Stimulated activated CD4-positive, alpha-beta T cell treated with anti-CD3 and anti-CD28 coated beads, Interleukin-1b, Interleukin-23, amount 100 ng/mL, for 1 hour (primary cell): ENCODE measurements at places on chromosomes 16 and 17.

DNA sequence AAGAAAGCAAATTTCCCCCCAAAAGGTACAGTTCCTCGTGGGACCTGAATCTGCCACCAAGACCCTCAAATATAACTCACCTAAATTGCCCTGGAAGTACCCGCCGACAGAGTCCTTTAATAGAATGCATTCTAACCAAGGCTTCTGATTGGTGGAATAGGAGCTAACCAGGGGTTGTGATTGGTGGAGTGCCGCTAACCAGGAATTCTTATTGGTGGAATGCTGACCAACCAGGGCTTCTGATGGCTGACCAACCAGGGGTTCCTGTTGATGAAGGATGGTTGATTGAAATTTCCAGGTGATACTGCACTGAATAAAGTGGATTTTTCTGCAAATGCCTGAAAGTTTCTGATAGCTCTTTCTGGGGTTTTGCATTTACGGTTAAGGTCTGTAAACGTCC, 6.5 kb downstream of the TFAP4 start:
- no peak for DNase-seq

- no peak for DNase-seq
Measured at GRCh38 chr17:44038604-44039011, 23.8 kb upstream of the TMEM101 start.

DNA sequence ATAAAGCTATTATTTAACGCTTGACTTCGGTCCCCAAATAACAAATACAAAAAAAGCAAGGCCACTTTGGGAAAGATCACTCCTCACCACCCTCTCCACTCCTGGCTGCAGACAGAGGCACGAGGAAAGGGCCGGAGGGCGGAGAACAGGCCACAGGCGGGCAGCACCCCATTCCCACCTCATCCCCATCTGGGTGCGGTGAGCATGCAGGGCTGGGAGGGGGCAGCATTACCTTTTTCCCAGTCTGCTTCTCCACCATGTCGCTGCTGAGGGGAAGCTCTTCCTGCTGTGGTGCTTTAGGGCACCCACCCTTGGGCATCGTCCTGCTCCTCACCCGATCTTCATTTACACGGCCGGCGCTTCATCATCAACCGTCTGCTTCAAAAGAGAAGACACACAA, 99.2 kb downstream of the ZNF778 start:
- no peak for DNase-seq

DNA sequence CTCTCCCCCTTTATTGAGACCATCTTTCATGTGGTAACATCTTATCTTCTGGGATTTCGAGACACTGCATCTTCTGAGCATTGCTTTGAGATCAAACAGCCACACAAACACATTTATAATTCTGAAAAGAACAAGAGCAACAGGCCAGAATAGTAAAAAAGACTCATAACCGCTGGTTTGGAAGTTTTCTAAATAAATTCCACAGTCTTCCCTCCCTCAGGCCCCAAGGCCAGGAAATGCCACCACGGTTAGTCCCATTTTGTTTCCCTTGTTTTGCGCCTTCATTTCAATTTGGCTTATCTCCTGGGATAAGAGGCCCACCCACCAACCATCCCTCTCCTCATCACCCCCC, 25.3 kb downstream of the LITAF start:
- no peak for DNase-seq

DNA sequence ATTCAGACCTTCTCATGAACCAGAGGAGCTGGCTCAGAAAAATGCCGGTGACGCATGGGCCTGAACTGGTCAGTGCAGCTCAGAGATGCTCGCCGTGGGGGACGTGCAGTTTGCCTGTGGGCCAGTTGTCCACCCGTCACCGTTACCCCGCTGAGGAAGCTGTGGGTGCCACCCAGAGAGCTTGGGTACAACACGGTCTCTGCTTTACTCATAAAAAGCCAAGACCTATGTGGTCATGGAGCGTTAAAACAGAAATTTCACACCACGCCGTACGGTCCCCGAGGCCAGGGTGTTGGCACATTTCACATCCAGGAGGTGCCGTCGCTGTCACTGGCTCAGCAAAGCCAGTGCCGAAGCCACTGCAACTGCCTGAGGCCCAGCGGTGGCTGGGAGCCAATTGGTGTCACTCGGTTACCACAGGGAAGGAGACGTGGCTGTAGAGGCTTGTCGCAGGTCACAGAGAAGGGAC, 120.9 kb downstream of the METRNL start:
- no peak for DNase-seq

- DNase-seq, result no peak
Measured at GRCh38 chr16:66247516-66248481, 118.7 kb upstream of the CDH5 start.

- DNase-seq, result no peak
Measured at GRCh38 chr17:40622509-40622928, 25.1 kb downstream of the SMARCE1 start.

- DNase-seq, result no peak
Measured at GRCh38 chr16:87068762-87069150, 248.4 kb downstream of the C16orf95 start.

GRCh38 chr17:28443901-28444638, 29.4 kb upstream of the SLC13A2 start:
- no peak for DNase-seq

- DNase-seq, result no peak
Measured at GRCh38 chr16:49757559-49758069, 98.3 kb downstream of the ZNF423 start.

GRCh38 chr16:5841974-5842373, 744.4 kb upstream of the EEF2KMT start:
- no peak for DNase-seq

GRCh38 chr17:2925011-2925410, 128.8 kb downstream of the RAP1GAP2 start:
- DNase-seq, result no peak

DNA sequence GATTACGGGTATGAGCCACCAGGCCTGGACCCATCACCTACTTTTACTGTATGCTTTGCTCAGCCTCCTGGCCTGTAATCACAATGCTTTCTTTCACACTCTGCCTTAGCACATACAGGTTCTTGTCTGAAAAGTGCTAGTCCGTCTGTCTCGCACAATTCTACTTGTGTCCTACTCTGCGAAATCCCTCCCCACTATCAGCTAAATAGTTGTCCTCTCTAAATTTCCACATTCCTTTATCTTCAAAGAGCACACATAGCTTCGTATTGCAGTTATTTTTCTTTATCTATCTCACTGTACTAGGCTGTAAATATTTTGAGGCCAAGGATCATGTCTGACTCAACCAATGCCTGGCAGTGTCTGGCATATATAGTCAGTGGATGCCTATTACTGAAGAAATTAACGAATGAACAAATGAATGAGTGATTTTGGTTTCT, 38.5 kb upstream of the ETV4 start:
- no peak for DNase-seq

- no peak for DNase-seq
Measured at GRCh38 chr16:53085931-53086421, 31.2 kb downstream of the CHD9 start.

GRCh38 chr17:81431545-81432482, 36.6 kb downstream of the BAHCC1 start:
- no peak for DNase-seq

DNA sequence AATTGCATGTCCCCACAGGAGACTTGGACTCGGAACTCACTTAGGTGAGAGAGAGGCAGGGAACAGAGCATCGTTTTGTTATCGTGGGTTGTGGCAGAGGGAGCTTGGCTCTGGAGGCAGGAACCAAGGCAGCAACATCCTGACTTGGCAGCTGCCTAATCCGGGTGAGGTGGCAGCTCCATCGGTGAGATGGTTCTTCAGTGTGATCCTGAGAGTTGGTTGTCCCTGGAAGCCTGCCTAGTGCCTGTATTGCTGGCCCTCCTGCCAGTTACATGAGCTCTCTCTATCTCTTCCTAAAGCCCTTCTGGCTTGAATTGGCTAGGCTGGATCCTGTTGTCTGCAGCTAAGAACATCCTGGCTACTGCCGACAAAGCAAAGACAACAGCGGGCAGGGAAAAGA, 19.9 kb upstream of the SEC14L1 start:
- DNase-seq, result no peak

DNA sequence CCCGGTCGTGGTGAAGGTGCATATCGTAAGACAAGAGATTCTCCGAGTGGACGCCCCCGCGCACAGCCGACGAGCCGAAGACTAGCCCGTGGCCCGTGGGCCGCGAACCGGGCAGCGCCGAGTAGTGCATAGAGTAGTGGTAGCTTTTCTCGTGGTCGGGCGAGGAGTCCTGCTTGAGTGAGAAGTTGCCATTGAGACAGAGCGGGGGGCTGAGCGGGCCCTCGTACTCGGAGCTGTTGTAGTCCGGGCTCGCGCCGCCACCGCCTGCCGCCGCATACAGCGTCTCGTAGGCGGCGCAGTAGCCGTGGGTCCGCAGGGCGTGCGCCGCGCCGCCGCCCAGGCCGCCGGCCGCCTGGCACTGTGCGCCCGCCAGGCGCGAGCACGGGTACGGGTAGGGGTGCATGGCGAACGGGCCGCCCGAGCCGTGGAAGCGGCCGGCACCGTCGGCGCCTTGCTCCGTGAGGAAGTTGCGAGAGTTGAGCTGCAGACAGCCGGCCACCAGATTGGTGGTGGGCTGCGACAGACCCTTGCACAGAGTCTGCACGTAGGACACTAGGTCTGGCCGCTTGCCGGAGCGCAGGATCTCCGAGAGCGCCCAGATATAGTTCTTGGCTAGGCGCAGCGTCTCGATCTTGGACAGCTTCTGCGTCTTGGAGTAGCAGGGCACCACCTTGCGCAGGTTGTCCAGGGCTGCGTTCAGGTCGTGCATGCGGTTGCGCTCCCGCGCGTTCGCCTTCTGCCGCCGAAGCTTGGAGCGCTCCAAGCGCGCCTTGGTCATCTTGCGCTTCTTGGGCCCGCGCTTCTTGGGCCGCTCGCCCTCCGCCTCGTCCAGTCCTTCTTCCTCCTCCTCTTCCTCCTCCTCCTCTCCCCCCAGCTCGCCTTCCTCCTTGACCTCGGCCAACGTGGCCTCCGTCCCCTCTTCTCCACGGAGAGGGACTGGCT, 2.0 kb downstream of the NEUROD2 start:
- no peak for DNase-seq

DNA sequence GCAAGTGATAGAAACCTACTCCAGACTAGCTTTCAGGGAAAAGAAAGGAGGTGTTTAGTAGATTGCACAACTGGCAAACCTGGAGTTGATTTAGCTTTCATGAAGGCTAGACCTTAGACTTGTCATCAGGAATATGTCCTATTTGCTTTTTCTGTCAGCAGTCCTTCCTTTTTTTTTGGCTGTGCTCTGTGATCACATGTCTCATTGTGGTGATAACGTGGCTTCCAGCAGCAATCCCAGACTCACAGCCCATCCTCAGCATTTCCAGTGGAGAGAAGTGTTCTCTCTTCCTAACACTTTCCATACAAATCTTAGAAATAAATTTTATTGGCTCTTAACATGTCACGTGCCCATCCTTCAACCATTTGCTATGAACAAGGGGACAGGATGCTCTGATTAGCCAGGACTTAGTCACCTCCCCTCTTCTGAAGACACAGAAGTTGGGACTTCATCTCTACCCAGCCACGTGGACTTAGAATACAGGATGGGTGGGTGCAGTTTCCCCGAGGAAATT, 74.7 kb downstream of the CDH13 start:
- no peak for DNase-seq

GRCh38 chr16:81275064-81275532, 36.6 kb downstream of the BCO1 start:
- no peak for DNase-seq

GRCh38 chr17:29129731-29130130, 50.5 kb downstream of the MYO18A start:
- DNase-seq, result no peak

DNA sequence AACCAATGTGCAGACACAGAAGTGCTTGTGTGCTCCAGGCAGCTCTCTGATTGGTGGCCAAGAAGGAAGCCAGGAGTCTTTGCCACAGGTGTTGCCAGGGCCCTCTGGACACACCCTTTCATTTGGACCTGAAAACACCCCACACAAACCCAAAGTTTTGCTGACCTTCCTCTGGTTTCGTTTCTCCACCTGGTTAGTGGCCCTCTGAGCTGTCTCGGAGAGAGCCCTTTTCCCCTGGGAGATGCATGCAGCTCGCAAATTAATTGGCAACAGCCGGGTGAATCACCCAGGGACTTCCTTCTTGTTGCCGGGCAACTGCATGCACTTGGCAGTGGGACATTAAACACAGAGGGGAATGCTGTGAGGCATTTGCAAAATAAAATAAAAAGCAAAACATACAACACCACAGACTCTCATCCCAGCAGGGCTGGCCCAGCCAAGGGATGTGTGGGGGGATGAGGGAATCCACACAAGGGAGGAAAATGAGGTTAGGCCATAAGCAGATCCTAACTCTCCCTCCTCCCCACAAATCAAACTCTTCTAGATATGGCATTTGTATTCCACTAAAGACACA, 286.6 kb downstream of the SOX9 start:
- DNase-seq, result no peak

DNA sequence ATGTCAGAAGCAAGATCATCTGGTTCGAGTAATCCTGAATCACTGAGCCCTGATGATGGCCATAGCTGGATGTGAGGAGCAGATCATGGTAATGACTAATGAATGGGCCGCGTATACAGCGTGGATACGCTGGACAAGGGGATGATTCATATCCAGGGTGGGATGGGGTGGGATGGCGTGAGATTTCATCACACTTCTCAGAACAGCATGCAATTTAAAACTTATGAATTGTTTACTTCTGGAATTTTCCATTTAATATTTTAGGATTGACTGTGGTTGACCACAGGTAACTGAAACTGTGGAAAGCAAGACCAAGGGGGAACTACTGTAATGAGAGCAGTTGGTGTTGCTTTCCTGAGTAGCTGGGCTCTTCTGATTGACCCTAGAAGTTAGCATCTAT, 225.5 kb downstream of the STX8 start:
- DNase-seq, result no peak

- DNase-seq, result no peak
Measured at GRCh38 chr16:77946823-77947222, 75.5 kb upstream of the CLEC3A start.

DNA sequence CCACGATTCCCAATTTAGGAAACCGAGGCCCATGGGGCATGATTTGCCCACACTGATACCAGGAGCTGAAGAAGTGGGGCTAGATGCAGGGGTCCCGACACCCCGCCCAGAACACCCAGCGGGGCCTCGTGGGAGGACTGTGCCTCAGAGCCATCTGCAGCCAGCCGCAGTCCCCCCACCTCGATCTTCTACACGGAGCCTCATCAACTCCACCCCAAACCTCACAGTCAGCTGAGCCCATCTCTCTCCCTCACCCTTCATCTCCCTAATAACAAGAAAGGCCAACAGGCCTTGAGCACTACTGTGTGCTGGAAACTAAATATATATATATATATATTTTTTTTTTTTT, 4.2 kb downstream of the ITGAE start:
- no peak for DNase-seq

- DNase-seq, result no peak
Measured at GRCh38 chr17:61852857-61853256, 10.5 kb downstream of the BRIP1 start.

DNA sequence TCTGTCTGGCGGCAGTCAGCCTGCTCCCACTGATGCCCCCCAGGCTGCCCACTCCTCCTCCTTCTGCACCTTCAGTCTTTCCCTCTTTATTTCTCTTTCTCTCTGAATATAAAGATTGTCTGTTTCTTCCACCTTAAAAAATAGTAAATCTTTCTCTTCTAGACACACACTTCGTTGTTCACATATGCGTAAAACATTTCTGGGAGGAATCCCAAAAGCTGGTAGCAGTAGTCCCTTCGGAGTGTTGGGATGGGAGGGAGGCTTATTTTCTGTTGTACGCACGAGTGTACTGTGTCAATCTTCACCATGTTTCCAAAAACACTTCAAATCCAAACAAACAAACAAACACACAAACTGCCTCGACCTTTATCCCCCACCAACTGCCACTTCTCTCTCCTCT, 9.9 kb downstream of the OSBPL7 start:
- no peak for DNase-seq
